NCI-H526 treated with DMSO at 0.1 percent for 48 hours (cell line): ENCODE measurements at places on chromosomes 4 and X.

- DNase-seq, result no peak
These were observed 47.5 kb upstream of the GALNT7 start for GRCh38 chr4:173121076-173121561.

DNA sequence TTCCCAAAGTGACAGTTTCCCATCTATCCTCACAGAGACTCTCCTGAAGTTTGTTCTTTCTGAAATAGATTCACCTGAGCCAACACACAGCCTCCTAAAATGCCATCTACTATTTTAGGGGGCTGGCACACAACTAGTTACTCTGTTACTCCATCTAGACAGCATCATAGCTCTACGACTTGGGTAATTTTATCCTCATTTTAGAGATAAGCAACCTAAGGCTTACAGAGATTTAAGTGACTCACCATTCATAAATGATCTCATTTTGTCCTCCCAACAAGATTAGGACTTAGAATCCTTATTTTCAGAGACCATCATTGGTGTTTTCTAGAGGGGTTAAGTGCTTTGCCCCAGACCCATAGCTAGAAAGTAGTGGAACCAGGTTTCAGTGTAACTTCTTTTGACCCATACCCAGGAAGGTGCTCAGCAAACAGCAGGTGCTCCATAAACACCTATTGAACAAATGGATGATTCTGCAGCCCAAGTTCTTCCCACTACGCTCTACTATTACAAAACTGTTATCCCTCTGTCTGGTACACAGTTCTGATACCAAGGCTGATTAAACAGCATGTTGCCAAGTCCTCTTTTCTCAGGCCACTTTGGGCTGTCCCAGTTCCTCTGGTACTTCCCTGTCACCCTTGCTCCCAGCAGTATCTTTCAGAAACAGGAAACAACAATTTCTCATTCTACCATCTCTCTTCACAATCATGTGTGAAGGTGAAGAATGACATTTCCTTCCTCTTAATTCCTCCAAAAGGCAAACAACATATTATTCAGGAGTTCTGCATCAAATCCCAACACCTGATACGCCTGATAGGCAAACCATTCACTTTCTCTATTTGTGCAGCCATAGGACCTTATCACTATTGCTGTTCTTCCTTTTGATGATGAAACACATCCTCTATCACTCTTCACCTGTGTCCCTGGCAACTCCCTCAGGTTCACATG lies 304.7 kb upstream of the TAPT1 start:
- DNase-seq, result no peak

- DNase-seq, result no peak
These were observed 99.6 kb upstream of the MSX1 start for GRCh38 chr4:4759883-4760282.

GRCh38 chr4:102466298-102466697 lies 34.9 kb upstream of the NFKB1 start:
- no peak for DNase-seq

- no peak for DNase-seq
These were observed 290.7 kb upstream of the PPP1R2C start for GRCh38 chrX:43068639-43069038.

GRCh38 chrX:118756101-118756500 lies 28.7 kb downstream of the IL13RA1 start:
- no peak for DNase-seq

GRCh38 chrX:39525758-39526157 lies 572.0 kb downstream of the BCOR start:
- DNase-seq, result no peak

DNA sequence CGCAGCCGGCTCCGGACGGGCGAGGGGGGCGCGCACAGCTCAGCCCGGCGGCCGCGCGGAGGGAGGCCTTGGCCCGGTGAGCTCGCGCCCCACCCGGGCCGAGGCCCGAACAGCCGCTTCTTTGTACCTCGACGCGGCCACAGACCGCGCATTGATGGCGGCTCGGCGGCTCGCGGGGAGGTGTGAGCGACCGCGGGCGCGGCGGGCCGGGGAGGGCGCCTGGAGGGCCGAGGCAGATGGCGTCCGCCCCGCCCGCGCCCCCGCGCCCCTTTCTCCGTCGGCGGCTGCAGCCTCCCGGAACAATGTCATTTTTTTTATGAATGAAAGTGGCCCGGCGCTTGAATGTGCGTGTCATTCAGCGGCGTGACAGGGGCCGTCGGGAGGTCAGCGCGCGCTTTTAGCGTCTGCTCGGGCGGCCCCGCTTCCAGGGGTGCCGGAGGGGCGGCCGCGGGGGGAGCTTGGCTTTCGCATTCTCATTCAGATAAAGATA lies 1.8 kb downstream of the FGFR3 start:
- no peak for DNase-seq

DNA sequence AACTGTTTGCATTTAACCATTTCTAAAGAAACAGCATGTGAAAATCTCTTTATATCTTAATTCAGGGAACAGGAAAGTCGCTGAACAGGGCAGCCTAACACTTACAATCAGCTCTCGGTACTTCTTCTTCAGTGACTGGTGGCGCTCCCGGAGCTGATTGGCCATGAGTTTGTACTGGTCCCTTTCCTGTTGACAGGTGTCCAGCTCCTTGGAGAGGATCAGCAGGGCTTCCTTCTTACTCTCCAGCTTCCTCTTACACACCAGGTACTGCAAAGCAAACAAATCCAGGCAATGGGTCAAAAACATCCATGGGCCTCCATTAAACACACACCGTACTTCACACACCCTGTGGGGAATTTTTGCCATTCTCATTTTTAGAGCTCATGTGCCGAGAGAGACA lies 36.4 kb downstream of the CCDC149 start:
- no peak for DNase-seq

- no peak for DNase-seq
These were observed 236.3 kb downstream of the PCDH10 start for GRCh38 chr4:133385161-133385954.

DNA sequence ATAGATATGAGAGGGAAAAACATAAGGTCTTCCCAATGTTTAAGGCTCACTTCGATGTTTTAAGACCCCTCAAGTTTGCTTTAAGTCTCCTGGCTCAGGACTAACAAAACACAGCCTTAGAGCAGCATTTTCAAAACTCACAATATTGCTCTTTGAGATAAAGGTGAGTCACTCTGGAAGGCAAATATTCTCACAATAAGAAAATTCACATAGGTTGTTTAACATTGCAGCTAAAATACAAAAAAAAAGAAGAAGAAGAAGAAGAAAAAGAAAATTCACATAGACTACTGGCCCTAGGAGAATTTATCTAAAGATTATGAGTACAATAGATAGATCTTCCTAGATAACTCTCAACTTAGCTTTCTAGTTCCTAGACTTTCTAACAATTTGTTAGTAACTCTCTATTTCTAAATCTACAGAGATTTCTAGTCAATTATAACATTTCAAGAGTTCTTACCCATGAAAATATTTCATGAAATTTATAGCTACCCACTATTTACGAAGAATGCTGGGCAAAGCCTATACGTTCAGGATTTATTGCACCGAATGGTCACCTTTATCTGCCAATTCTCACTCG lies 267.0 kb downstream of the CHIC1 start:
- no peak for DNase-seq

- no peak for DNase-seq
These were observed 175.9 kb downstream of the TSPAN5 start for GRCh38 chr4:98482503-98482846.

DNA sequence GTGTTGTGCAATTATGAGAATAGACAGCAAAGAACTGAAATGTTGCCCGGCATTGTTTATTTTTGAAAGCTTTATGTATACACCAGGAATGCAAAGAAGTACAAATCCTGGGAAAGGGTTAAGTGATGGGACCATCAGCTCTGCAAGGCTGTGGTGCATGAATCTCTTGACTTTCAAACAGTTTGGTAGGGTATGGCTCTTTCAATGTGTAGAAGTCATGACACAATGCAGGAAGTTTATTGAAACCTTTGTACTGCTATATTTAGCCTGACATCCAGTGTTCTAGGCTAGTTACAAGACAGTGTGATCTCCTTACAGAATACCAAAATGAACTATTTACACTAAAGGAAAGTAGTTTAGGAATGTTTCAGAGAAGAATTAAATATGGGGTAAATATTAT lies 206.8 kb upstream of the HAND2 start:
- DNase-seq, result no peak

DNA sequence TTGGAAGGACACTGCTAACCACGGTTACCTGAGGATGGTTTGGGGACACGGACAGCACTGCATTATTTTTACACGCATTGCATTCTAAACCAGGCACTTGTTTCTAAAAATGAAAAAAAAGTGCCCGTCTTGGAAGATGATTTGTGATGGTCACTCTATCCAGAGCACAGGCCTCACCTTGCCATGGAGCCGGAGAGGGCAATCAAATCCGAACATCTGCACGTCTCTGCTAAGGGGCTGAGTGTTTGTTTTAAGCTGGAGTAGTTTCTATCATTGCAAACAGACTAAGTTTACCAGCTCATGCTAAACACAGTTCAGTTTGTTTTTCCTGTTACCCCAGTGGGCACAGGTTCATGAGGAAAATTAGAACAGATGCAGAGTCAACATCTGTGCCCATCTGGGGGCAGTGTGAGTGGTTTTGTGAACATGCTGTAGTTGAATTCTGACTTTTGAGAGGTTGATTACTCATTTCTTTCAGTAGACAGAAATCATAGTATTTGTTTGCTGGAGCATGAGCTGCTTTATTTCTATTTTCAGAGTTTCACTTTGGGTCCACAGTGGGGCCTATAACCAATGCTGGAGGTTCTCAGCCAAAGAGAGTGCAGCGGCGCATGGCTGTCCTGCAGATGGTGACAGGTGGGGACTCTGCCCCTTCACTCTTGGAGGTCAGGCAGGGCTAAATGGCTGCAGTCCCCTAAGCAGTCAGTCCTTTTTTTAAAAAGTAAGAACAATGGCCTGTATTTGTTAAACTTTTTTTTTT lies 65.4 kb upstream of the ENPP6 start:
- no peak for DNase-seq

DNA sequence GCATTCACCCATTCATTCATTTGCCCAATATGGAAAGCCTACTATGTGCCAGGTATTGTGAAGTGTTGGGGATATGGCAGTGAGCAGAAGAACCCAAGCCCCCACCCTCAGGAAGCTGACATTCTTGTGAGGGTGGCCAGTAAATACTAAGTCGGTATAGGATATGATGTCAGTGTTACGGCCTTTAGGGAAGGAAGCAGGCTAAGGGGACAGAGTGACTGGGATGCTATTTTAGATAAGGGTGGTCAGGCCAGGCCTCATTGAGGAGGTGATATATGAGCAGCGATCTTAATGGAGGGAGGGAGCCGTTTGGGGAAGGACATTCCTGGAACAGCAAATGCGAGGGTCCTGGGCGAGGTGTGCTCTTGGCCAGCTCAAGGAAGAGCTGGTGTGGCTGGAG lies 2.0 kb downstream of the ATP6AP1 start:
- DNase-seq, result no peak

- no peak for DNase-seq
These were observed 16.9 kb upstream of the CEP135 start for GRCh38 chr4:55931833-55932232.

DNA sequence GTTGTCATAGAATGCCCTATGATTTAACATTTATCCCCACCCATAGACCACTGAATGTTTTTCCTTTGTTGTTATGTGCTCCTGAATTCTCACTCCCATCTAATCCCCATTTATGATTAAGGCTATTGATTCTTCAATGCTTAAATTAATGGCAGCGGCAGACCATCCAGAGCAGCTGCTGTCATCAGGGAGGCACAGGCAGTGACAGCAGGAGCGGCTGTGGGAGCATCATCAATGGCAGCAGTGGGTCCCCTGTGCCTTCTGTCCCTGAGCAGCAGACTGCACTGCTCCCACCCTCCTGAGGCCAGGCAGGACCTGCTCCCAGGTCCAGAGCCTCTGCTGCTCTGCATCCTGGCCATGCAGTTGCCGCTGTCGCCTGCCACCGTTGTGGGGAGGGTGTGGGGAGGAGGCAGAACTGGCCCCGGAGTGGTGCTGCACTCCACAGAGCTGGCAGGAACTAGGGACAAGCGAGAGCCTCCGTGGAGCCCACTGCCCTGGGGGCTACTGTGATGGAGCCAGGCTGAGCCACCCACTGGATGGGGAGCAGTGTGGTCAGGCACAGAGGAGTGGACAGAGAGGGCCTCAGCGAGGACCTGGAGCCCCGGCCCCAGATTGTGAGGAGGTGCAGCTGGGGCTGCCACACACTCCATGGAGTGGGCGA lies 29.0 kb downstream of the NAA11 start:
- DNase-seq, result no peak
